AG10803 (cell line): ENCODE measurements at places on chromosomes 5 and 9.

- no peak for DNase-seq
Observed at GRCh38 chr5:56527174-56527573, 288.2 kb upstream of the MAP3K1 start.

DNA sequence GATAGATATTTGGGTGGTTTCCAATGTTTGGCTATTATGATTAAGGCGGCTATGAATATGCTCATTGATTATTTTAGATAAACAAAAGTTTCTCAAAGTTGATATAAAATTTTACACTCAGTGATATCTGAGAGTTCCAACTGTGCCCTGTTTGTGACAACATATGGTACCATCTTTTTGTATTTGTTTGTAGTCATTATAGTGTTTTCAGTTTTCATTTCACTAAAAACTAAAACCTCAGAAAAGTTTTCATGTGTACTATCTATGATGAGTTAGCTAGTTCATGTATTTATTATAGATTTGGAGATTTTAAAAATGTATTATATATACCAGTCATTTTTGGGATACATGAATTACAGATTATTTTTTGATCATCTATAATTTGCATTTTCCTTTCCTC, 1111.4 kb downstream of the CDH18 start:
- no peak for DNase-seq

DNA sequence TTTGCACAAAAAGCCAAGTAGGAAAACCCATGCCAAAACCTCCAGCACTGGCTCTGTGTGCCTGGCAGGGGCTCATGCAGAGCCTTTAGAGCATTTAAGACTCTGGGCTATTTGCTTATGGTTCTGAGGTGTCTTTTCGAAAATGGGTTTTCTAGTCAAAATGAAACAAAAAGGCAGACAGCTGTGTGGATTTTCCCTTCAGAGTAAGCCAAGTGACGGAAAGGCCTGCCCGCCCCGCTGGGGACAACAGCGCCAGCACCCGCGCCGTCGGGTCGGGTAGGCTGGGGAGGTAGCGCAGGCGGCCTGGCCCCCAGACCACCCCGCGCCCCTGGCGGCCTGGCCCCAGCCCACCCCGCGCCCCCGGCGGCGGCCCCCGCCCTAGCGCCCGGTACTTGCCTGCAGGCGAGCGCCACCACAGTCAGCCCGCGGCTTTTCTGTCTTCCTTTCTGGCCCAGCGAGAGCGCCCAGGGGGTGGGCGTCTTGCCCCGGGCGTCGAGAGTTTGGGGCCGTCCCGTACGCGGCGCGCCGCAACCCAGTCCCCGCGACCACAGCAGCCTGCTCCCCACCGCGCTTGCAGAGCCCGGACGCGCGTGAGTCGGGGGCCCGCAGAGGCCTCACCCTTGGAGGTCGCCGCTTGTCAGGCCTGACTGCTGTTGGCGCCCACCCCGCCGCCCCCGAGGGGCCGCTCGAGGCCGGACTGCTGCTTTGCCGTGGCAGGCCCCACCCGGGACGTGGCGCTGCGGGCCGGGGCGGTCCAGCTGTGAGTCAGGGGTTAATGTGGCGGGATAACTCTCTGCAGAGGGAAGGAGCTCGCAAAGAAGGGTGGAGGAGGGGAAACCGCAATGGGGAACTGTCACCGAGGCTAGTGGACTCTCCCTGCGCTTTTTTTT, at the start of gene TICAM2:
TICAM2 (minus strand) TSS at position 779 of the 890 bp plus-strand sequence. CDS start 21,223 bp downstream, outside the sequence.
- DNase-seq: peak; percentile 76

GRCh38 chr9:88953381-88954029, 37.8 kb upstream of the S1PR3 start:
- DNase-seq: peak; percentile 80
